ENCODE measurements at places on chromosomes 13 and 19.
A peak's percentile ranks its signal among the peaks of the same experiment; 100 is the strongest.

- no peak for DNase-seq
Measured at GRCh38 chr13:79352107-79352506, 53.9 kb downstream of the RBM26 start.

- DNase-seq, result no peak
Measured at GRCh38 chr13:97852181-97852874, 101.1 kb upstream of the IPO5 start.

- DNase-seq, result no peak
Measured at GRCh38 chr13:107251341-107251740, 683.4 kb upstream of the ARGLU1 start.

DNA sequence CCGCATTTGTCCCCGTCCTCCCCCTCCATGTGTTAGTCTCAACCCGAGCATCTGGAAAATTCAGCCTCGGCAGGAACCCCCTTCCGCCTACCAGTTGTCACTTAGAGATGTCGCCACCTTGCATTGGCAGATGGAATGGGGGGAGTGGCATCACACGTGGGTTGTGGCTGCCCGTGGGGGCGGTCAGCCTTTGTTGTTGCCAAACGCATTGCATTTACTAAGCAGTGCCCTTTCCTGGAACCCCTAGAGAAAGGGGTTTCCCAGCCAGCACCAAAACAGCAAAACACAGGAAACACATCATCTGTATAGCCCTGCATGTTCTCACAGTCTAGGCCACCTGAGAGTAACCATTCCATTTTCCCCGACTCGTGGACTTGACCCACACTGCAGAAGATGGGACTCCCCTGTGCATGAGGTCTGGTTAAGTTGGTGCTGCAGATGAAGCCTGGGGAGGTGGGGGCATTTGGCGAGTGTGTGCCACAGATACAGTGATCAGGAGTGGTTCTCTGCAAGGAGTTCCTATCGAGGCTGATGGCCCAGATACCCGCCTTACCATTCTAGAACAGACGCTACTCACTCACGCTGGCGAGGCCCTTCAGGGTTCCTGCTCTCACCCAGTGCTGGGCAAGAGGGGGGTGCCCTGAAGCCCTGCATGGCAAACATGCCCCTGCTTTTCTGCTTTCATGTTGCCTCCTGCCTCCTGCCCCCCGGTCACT is 38.3 kb downstream of the TMED1 start:
- DNase-seq, result peak; percentile 91

- DNase-seq, result no peak
Measured at GRCh38 chr19:45471111-45471930, 3.5 kb downstream of the FOSB start.

- no peak for DNase-seq
Measured at GRCh38 chr13:67440236-67440975, 210.3 kb upstream of the PCDH9 start.

DNA sequence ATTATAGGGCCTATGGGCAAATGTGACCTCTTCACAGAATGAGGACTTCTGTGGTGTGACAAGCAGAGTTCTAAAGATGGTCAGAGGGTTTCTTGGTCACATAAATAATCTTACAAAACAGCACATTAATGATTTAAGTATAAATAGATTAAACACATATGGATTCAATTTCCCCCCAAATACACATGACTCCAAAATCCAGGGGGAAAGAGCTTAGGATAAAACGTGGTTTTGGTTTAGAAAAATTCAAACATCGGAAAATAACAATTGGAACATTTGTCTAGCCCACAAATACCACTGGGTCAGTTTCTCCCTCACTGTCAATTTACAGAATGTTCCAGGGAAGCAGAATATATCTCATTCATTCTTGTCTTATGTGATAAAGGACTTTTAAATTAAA is 283.1 kb downstream of the COG6 start:
- DNase-seq, result no peak

GRCh38 chr19:406971-407510 is 1.9 kb downstream of the C2CD4C start:
- DNase-seq, result no peak

GRCh38 chr13:27170221-27170515 is 1.4 kb downstream of the USP12 start:
- DNase-seq, result no peak

DNA sequence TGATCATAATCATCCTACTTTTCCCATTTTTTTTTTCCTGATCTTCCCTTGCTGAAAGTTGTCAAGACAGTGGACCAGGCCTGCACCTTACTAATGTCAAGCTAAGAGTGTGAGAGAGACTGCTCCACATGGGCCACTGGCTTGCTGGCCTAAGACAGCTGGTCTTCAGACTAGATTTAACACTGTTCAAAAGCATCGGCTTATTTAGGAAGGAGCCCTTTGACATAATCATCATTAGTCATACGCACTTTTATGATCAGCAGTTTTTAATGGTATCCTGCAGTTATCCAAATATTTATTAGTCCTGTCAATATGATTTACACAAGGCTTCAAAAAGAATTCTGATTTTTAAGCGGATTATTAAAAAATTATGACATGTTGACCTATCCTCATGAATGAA is 270.6 kb downstream of the DNAJC15 start:
- no peak for DNase-seq

- no peak for DNase-seq
Measured at GRCh38 chr19:39825531-39826076, 8.4 kb downstream of the DYRK1B start.

DNA sequence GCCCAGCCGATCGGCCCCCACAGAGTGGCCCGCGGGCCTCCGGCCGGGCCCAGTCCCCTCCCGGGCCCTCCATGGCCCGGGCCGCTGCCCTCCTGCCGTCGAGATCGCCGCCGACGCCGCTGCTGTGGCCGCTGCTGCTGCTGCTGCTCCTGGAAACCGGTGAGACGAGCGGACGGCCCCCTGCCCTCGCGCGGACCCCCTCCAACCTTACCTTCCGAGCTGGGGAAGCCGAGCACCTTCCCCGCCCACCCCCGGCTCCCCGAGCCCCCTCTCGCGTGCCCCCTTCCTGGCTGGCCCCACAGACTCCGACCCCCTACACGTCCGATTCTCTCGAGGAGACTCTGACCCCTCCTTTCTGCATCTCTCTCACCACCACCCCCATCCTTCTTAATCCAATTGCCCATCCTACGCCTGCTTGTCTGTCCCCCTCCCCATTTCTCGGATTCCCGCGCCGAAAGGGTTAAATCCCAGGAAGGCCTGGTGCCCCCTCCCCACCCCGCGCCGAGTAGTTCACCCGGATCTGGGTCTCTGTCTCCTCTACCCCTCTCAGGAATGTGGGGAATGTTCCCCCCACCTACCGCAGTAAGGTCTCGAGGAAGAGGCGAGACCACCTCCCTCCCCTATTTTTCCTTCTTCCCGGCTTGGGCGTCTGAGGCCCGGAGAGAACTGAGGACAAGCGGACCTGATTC is 502 bp downstream of the NECTIN2 start:
- DNase-seq, result no peak

GRCh38 chr13:32039528-32039927 is 8.0 kb downstream of the FRY start:
- no peak for DNase-seq

- no peak for DNase-seq
Measured at GRCh38 chr19:27752530-27753184, 1460.3 kb downstream of the UQCRFS1 start.

DNA sequence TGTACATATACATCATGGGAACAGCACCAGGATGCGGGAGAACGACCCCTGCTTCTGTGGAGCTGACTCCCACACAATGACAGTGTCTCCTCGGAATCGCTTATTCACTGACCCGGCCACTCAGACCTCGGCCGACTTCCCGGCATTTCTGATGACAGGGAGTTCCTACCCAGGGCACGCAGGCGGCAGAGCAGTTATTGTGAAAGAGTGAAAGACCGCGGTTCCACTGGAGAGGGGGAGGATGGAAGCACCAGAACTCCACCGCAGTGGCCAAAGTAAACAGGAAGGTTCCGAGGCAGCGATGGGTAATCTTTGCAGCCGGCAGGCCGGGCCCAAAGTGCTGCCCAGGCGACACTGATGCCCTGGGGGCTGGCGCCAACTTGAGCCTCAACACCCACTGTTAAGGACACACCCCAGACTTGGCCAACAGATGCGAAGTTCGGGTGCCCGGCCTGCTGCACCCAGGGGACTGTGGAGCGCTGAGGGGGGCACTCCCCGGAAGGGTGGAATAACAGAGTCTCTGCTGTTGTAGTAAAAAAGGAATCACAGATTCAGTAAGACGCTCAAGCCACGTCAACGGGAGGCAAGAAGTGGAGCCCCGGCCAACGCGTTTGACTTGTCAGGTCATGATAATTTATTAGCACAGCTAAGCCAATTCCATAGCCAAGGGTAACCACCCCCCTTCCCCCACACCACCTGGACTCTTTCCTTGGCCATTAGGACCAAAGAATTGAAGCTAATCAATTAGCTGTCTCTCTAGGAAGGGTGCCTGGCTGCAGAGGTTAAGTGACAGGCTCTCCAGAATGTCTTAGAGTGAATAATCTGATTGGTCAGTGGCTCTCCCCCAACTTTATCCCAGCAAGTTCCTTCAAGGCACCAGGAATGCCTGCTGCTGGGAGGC is 5.8 kb downstream of the MLLT1 start:
- no peak for DNase-seq

DNA sequence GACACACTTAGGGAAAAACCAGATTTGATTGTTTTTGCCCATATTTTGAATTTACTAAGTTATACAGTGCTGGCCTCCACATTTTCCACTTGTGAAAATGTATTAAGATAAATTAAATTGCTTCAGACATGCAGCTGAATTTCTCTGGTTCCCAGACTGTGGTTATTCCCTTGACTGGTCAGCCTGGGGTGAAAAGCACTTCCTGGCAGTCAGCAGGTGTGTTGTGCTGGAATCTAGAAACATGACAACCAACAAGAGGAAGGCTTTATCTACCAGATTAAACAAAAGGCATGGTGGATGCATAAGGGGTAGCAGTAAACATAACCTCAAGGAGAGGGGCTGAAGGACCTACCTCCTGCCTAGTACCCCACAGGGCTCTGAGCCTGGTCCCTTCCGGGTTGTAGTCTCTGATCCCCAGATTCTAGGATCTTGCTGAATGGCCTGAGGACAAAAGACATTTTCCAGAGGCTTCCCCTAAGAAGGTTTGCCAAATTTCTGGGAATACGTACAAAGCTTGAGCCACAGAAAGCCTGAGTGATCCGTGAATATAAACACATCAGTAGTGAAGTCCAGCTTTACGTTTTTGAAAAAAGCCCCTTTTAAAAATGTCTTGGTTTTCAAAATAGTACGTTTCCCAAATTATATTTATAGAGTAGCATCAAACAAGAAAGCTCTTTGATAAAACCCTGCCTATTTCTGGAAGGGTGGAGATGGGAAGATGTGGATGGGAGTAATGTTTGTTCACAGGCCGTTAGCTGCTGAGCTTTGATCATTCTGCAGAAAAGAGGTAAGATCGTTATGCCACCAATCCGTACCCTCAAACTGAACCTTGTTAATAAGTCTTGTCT is 133.4 kb downstream of the LACC1 start:
- no peak for DNase-seq

DNA sequence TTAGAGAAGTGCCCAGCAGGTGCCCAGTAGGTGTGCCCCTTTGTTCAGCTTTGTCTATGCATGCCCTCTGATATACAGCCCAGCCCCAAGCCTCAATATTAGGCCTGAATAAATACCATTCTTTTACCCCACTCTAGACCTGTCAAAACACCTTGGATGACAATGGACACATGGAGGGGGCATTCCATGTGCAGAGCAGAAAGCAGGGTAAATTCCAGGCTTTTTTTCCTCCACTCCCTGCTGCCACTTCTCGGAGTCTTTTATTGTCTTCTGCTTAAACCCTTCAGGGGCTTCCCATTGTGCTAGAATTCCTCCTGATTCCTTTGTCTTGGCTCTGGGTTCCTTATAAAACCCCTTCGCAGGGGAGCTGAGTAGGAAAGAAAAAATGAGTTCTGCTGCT is 5.8 kb upstream of the FRY start:
- no peak for DNase-seq

DNA sequence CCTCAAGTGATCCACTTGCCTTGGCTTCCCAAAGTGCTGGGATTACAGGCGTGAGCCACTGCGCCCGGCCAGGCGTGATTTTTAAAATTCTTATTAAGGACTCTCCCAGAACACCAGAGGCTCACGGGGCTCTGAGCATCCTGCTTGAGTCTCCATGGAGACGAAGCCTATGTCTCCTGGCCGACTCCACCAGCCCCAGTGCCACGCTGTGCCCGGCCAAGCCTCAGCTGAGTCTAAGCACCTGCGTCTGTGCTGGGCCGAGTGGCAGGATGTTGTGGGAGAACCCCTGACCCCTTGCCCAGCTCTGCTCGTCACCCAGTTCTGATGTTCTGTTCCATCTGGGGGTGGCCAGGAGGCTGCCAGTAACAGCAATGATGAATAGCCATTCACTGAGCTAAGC is 3.9 kb upstream of the CELF5 start:
- no peak for DNase-seq

GRCh38 chr13:102312841-102313240 is 89.0 kb downstream of the FGF14 start:
- no peak for DNase-seq

DNA sequence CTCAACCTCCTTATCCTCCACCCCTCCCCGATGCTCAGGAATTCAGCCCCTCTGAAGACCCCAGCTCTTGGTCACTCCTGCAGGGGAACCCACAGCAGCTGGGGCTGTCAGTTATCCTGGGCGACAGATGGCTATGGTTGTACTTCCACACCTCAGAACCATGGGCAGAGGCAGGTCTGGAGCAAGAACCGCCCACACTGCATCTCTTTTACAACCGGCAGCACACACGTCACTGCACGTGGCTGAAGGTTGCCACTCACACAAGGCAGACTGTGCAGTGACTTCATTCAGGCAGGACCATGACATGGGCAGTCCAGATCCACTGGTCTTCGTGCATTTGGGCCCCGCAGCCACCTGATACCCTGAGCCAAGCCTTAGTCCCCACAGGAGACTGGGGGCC is 21.5 kb upstream of the SDHAF1 start:
- no peak for DNase-seq

DNA sequence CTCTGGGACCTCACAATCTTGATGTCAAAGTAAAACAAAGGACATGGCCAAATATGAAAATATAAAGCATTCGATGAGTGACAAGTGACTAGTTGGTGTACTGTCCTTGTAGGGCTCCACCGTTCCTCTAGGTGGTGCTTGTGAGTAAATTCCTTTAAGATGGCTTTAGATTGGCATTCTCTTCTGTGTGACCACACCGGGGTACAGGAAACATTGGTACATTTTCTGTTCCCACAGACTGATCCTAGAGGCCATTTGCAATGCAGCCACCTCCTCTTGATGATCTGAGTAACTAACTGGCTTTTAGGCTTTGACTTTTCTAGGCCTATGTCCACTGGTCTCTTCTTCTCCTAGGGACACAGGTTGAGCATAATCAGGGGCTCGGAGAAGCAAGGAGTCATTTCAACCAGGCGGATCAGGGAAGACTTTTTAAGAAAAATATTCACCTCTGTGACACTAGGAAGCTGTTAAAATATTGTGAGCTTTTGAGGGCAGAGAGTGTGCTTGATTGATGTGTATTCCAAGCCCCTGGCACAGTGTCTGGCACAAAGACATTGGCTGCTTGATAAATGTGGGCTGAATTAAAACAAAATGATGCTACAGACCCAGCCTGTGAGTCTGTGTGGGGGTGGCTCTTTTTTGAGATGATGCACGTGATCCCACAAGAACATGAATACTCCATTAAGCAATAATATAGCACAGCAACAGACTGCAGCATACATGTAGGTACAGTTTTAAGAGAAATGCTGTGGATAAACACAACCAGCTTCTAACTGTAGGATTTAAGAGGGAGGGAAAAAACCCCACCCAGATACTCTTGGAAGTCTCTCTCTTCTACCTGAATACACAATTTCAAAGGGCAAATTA is 21.0 kb downstream of the EPSTI1 start:
- peak; percentile 31 for DNase-seq

Measured in activated CD4-positive, alpha-beta T cell treated with anti-CD3 and anti-CD28 coated beads, Interleukin-2, amount 50 U/mL, for 4 hours (primary cell).